Myocyte (in vitro differentiated cells): ENCODE measurements at places on chromosomes 1 and 21. TPM values are rescaled to one million over a fixed set of nuclear protein-coding genes. Genes with fewer than 3 reads are reported as not detected.

- peak; percentile 95 for DNase-seq
These were observed at the start of gene MRPS21 for GRCh38 chr1:150293433-150294253. TSS of gene MRPS21 (plus strand) at chr1:150293861. CDS start at chr1:150294367, 506 bp downstream.

DNA sequence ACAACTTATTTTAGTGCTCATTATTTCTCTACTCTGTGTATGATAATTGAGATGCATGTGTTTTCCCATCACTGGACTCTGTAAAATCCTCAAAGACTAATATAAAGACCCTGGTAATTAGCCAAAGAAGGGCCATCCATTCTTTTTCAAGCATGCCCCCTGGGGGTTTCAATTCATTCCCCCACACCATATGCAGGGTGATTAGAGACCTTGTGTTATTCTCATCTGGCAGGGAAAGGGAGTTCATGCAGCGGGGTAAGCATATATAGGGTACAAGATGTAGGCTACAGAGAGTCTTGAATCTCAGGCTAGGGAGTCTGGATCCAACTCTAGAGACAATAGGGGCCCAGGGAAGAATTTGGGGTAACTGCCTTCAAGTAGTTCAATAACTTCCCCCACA, 166.5 kb downstream of the TNR start:
- no peak for DNase-seq

GRCh38 chr1:115255154-115255553, 82.9 kb downstream of the NGF start:
- DNase-seq, result no peak

GRCh38 chr1:6691507-6691906, 10.1 kb downstream of the DNAJC11 start:
- DNase-seq, result peak; percentile 16

GRCh38 chr1:154970631-154971340, at the start of gene SHC1:
TSS of gene SHC1 (minus strand) at chr1:154970747. CDS start at chr1:154970526, 221 bp downstream.
- peak; percentile 96 for DNase-seq

DNA sequence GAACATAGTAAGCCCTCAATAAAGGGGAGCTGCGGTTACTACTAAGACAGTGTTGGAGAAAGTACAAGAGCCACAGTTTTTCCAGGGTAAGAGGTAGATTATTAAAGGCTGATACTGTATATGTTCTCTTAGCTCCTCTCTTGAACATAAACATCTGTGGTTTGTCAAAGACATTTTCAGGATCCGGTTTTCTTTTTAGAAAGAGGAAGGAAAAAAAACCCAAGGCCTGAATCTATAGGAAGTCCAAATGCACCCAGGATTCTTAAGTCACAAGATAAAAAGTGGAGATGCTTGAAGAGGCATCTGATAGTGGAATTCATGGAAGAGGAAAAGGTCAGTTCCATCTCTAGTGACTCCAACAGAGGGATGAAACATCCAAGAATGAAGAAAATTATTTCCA, 24.6 kb upstream of the SLC45A3 start:
- no peak for DNase-seq

GRCh38 chr1:201379733-201380242, 2.3 kb upstream of the TNNT2 start:
- DNase-seq, result peak; percentile 18

HAO2 gene
- 0.11 TPM in 1 of 2 replicates, not detected in the other for total RNA-seq
